ENCODE measurements at places on chromosomes 11 and 22.
A peak's percentile ranks its signal among the peaks of the same experiment; 100 is the strongest.

- DNase-seq = no peak
These were observed 4.7 kb downstream of the RTCB start for GRCh38 chr22:32407312-32407711.

DNA sequence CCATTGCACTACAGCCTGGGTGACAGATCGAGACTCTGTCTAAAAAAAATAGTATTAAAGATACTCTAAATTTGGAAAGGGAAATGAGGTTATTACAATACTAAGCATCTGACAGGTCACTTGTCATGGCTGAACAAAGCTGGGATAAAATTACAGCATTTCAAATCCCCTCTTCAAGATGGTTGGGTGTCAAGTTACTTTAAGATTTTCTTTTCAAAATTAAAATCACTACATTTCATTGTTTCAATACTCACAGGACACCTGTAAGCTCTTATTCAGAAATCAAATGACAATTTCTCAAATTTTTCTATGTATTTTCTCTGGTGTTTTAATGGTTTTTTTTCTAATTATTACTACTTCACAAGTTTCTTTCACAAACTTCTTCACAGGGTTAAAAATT lies 5.7 kb downstream of the TAF1D start:
- no peak for DNase-seq

DNA sequence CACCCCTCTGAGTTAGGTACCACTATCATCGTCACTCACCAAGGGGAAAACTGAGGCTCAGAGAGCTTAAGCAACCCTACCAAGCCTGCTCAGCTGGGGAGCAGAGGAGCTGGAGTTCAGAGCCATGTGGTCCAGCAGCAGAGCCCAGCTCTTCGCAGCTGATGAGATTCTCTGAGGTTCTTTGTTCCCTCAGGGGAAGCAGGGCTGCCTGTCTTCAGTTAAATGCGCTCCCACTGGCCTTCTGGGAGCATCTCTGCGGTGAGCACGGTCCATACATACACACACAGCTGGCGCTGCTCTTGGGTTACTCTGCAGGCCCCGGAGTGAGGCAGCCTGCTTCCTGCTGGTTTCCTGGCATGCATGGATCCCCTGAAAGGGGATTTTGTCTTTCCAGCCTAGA lies 5.2 kb upstream of the PTGDR2 start:
- peak; percentile 95 for DNase-seq

GRCh38 chr11:116427903-116428637 lies 344.7 kb downstream of the BUD13 start:
- no peak for DNase-seq

GRCh38 chr11:120121336-120121735 lies 16.6 kb downstream of the TRIM29 start:
- no peak for DNase-seq

GRCh38 chr11:109435121-109435742 lies 13.2 kb downstream of the C11orf87 start:
- DNase-seq = no peak

DNA sequence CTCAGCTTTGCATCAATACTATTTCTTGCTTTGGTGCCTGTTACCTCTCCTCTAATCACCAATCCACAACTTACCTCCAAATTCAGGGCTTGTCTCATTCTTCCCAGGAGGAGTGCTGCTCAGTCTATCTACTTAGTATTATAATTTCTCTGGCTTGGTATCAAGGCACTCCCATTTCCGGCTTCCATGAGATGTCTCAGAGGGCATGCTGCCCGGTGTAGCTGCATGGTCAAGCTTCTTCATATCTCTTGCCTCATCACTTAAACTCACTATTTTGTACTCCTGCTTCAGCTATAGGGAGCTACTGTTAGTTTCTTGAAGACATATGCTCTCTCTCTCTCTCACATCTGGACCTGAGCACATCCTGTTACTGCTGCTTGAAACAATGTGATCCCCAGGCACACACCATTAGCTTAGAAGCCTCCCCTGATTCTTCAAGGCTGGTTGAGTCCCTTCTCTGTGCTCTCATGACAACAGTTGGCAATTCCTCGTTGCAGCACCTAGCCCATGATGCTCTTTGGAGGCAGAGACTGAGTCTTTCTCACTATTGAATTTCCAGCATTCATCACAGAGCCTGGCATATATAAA lies 182.8 kb upstream of the SYN3 start:
- no peak for DNase-seq

GRCh38 chr11:64711956-64712362 lies 11.0 kb downstream of the NRXN2 start:
- DNase-seq = no peak

DNA sequence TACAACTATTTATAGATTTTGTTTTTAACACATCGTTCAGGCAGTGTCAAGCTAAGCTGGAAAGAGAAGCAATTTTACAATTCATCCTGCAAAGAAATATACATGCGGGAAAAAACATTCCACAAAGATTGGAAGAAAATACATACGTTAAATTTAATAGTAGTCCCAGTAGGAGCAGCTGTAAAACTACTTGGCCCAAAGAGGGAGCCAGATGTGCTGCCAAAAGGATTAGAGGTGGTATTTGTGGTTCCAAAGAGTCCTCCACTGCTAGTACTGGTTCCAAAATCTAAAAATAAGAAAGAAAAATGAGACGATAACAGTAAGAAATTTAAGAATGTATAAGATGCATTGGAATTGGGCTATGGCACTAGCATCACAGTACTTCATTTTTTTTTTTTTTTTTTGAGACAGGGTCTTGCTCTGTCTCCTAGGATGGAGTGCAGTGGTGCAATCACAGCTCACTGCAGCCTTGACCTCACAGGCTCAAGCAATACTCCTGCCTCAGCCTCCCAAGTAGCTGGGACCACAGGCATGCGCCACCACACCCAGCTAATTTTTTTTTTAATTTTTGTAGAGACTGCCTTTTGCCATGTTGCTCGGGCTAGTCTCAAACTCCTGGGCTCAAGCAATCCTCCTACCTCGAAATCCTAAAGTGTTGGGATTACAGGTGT lies 21.5 kb downstream of the NUP98 start:
- no peak for DNase-seq

DNA sequence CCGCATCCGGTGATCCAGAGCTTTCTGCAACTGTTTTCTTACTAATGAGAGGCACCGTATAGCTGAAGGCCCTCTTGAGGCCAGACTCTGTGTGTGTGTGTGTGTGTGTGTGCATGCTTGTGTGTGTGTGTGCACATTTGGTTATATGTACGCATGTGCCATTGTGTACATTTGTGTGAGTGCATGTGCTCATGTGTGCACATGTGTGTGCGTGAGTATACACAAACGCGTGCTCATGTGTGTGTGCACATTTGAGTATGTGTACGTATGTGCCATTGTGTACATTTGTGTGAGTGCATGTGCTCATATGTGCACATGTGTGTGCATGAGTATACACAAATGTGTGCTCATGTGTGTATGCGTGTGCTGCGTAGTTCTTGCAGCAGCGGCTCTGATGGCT lies 12.3 kb upstream of the FGF19 start:
- DNase-seq = no peak

DNA sequence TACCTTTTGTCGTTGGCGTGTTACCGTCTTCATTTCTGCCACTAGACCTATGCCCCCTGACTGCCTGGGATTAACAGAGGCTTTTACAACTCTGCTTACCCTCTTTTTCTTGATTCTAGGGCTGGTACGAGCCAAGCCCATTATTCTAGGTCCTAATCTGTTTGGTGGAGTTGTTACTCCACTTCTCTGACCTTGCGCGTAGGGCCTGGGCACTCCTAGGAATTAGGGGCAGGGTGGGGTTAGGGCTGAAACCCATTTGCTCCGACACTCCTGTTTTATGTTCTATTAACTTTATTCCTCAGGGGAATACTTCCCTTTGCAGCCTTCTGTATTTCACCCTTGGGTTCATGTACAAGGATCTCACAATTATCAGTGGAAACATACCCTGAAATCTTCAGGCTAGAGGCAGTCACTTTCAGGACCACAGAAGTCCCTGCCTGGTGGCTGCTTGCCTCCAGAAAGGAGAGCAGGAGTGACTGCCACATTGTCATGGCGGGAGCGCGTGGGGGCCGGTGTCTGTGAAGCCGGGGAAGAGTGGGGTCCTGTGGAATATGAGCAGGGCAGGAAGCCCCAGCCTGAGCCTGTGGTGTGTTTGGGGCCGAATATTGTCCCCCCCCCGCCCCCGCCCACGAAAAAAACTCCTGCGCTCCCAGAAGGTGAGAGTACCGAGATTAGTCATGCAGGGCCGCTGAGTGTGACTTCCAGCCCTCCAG lies 731 bp upstream of the SLC37A2 start:
- DNase-seq = no peak

- no peak for DNase-seq
These were observed 146.8 kb downstream of the MN1 start for GRCh38 chr22:27654546-27655445.

GRCh38 chr11:120142441-120143100 lies 4.7 kb upstream of the TRIM29 start:
- DNase-seq = no peak

DNA sequence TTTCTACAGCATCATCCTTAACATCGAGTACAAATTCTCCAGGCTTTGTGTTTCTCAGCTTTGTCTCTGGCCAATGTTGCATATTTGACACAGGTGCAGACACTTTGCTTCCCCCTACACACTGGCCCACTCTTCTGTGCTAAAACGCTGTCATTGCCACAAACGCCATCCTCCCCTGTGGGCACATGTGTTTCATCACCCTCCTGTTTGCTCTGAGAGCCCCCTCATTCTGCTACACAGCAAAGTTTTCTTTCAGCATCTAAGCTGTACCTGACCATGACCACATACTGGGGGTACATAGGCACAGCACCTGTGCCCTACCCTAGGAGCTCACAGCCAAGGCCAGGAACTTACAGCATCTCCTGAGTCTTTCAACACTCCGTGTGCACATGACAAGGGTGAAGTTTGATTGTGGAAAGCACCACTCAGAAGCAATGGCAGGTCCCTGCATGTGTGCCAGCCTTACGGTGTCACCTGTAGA lies 7.9 kb upstream of the IGLL5 start:
- no peak for DNase-seq

DNA sequence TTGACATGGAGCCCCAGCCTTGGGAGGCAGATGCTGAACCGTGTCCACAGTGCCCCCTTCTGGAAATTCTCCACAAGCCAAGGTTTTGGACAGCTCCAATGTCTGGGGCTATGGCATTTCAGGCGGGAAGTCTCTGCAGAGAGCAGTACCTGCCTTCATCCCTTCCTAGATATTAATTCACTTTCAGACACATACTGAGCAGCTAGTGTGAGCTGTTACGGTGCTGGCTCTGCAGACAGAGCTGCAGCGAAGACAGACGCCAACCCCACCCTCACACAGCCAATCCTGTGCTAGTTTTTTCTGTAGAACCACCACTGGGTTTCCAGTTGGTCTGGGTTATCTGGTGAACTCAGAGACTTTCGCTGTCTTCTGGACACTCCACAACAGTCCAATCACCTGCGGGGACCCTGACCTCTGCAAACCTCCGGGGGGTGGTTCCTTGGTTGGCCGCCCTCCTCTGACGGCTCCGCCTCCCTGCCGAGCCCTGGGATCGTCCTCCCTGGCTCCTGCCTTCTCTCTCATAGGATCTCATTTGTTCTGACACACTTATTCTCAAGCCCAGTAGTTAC lies 9.1 kb downstream of the LMF2 start:
- no peak for DNase-seq

- no peak for DNase-seq
These were observed 2.4 kb downstream of the OOSP4A start for GRCh38 chr11:59966201-59966600.

DNA sequence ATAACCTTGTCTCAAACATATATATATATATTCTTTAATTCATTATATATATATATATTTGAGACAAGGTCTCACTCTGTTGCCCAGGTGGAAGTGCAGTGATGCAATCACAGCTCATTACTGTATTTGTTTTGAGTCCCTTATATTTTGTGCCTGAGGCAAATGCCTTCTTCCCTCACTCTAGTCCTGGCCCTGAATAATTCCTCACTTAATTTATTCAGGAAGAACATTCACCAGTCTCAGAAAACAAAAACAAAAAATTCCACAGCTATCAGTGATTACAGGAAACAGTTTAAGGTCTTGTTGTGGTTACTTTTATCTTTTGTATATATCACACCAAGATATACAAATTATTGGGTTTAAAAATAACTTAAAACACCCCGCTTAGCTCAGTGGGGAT lies 155.7 kb downstream of the CWF19L2 start:
- no peak for DNase-seq

DNA sequence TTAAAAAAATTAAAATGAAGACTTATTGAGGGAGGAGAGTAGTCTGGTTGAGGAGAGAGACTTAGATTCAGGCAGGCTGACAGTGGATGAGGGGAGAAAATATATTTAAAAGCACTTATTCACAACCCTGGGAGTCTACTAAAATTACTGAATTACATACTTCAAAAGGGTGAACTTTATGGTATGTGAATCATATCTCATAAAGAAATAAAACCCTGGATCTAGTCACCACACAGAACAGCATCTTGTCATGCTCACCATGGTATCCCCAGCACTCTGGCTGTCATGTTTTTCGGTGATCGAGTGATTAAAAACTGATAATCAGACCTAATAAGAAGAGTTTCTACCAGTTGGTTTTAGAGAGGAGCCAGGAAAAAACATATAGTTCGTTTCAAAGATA lies 11.0 kb downstream of the TEAD1 start:
- DNase-seq = no peak

- DNase-seq = no peak
These were observed 4.8 kb upstream of the MRTFA start for GRCh38 chr22:40641269-40641668.

- no peak for DNase-seq
These were observed 7.7 kb upstream of the APLP2 start for GRCh38 chr11:130062026-130062425.

DNA sequence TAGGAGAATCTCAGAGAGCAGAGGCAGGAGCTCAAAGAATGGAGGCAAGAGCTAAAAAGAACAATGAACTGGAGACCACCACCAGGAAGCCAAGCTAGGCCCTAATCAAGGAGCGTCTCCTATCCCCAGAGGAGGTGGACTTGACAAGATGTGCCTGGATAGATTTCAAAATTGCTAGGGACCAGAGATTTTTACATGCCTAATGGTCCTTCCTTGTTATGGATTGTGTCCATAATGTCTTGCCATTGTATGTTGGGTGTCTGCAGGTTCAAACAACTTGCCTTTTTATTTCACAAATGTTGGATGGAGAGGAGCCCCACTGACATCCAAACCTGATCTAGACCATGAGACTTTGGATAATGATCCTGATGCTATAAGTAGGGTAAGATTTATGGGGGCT lies 88.2 kb upstream of the TP53I11 start:
- no peak for DNase-seq

DNA sequence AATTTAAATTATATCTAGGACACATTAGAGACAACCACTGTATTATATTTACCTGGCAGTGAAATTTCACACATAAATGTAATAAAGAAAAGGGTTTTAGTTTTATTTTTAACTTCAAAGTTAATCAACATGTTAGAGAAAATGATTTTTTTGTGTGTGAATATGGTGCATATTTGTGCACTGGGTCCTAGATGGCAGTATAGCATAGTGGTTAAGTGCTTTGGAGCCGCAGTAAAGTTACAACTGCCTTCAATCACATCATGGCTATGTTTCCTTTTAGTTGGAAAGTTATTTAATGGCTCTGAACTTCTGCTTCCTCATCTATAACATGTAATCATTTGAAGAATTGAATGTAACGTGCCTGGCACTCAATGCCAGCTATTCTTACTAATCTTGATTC lies 108.9 kb upstream of the DDI1 start:
- no peak for DNase-seq
